ENCODE measurements at places on chromosomes 4 and X. TPM values are rescaled to one million over a fixed set of nuclear protein-coding genes. Genes with fewer than 3 reads are reported as not detected.

The MAGEE2 gene
- total RNA-seq: not detected

The UGT2A1 gene
- total RNA-seq: not detected

DNA sequence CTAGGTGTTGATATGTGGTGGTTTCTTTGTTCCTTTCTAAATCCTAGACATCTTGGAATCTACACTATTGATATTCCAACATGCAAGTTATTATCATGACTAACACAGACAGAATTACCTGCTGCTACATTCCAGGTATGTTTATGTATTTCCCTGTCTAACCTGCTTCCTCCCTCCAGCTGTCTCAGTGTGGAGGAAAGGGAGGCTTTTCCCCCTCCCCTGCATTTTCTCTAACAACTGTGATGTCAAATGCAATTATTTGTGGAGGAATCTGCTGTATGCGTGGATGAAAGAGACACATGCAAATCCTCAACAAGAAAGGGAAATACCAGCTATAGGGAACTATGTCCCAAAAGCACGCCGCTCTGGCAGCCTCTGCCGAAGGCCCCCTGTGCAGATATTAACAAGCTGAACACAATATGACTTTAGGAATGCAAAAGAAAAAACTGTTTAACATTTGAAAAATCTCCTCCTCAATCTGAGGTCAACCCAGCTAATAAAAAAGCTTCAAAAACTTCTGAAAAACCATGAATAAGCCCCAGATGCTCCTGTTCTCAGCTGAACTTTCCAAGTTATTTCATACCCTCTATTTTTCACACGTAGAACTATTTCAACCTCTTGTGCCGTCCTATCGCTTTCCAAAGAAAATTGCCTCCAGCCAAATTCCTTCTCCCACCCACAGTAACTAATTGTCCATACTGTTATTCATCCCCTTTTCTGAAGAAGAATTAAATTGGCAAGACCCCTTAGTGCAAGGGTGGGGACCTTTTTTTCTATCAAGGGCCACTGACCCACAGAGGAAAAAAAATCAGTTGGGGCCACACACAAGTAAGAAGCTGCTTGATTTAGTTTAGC lies 225.1 kb upstream of the GPC4 start:
- H3K4me1 ChIP-seq: peaks cover 5% of the 10 kb centered on the region
- H3K27ac ChIP-seq: no peak overlapping the region
- H3K36me3 ChIP-seq: no peaks in the 10 kb centered on the region
- H3K27me3 ChIP-seq: no peaks in the 10 kb centered on the region

- no peak overlapping the region for H3K27ac ChIP-seq
- H3K4me1 ChIP-seq: peaks cover 14% of the 10 kb centered on the region
- H3K4me3 ChIP-seq: no peak overlapping the region
- no peaks in the 10 kb centered on the region for H3K36me3 ChIP-seq
Measured at GRCh38 chr4:138596896-138597295, 354.7 kb upstream of the SLC7A11 start.

DNA sequence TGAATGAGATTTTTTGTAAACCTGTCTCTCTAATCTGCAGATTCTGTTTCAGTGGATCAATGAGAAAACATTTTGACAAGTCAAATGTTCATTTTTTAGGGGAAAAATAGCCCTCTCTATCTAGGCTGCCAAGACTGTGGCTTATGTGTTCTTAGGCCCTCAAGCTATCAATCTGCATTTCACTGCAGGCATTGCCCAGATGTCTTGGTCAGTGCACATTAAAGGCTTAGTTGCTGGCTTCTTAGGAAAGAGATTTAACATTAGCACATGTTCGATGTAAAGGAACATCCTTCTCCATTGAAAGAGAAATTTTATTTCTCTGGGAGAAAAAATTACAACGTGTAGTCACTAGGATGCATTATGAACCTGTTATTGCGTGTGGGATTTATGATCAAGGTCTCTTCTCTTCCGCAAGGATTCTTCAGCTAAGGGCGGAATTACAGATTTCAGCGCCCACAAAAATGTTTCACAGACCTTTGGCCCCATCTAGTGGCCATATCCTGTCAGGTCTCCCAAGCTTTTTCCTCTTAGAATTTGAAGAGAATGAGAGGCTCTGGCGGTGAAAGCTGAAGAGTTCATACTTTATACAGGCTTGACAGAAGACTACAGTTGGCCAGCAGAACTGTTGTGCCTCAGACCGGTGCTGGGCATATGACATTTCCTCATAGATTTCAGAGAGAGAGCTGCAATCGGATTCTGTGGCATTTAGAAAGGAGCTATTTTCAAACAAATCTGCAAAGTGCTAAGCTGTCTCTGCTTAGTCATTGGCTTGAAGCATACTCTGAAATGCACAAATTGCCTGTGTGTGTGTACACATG lies 144.6 kb upstream of the NOCT start:
- no peak overlapping the region for H3K27ac ChIP-seq
- H3K36me3 ChIP-seq: no peaks in the 10 kb centered on the region
- H3K4me1 ChIP-seq: peaks cover 5% of the 10 kb centered on the region
- no peaks in the 10 kb centered on the region for H3K27me3 ChIP-seq

GRCh38 chrX:132294192-132294591 lies 74.9 kb upstream of the RAP2C start:
- H3K36me3 ChIP-seq: no peaks in the 10 kb centered on the region
- no peaks in the 10 kb centered on the region for H3K27me3 ChIP-seq
- DNase-seq: no peak
- H3K27ac ChIP-seq: no peak overlapping the region

The PAGE2B gene
- not detected for total RNA-seq

The DUX4 gene
- total RNA-seq: not detected

GRCh38 chr4:179195887-179196286 lies 1753.7 kb upstream of the AGA start:
- H3K36me3 ChIP-seq: no peaks in the 10 kb centered on the region
- H3K27me3 ChIP-seq: no peaks in the 10 kb centered on the region
- H3K27ac ChIP-seq: no peak overlapping the region
- H3K4me1 ChIP-seq: no peaks in the 10 kb centered on the region
- no peak overlapping the region for H3K4me3 ChIP-seq
- DNase-seq: no peak

- H3K27ac ChIP-seq: no peak overlapping the region
- no peaks in the 10 kb centered on the region for H3K4me1 ChIP-seq
- no peaks in the 10 kb centered on the region for H3K27me3 ChIP-seq
- H3K4me3 ChIP-seq: no peak overlapping the region
- no peaks in the 10 kb centered on the region for H3K36me3 ChIP-seq
- no peak for DNase-seq
Measured at GRCh38 chrX:119208401-119209057, 27.6 kb upstream of the PGRMC1 start.

GRCh38 chrX:16386126-16386525 lies 218.8 kb downstream of the MAGEB17 start:
- H3K36me3 ChIP-seq: no peaks in the 10 kb centered on the region
- peaks cover 20% of the 10 kb centered on the region for H3K4me1 ChIP-seq
- no peaks in the 10 kb centered on the region for H3K27me3 ChIP-seq
- H3K27ac ChIP-seq: no peak overlapping the region
- H3K4me3 ChIP-seq: no peak overlapping the region
- DNase-seq: no peak

DNA sequence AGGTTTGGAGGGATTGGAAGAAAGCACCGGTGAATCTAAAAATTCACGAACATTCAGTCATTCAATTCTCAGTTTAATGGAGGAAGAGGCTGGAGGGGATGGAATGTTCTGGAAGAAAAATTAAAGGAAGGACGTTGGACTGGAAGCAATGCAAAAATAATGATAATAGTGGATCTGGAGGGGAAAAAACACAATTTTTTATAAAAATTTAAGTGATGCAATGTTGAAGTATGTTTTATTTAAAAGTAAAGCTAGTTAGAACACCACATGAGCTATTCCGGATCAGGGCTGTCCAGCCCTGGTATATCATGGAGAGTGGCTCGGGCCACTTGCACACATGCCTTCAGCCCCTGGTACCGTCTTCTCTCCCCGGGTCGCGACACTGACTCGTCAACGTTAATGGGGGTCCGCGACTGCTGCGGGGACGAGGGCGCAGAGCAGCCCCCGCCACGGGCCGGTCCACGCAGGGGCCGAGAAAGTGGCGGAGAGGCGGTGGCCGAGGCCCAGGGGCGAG lies 204.6 kb downstream of the TENM3 start:
- H3K36me3 ChIP-seq: no peaks in the 10 kb centered on the region
- peaks cover 26% of the 10 kb centered on the region for H3K4me1 ChIP-seq
- H3K27me3 ChIP-seq: peaks cover 16% of the 10 kb centered on the region
- DNase-seq: peak; percentile 45
- no peak overlapping the region for H3K27ac ChIP-seq

The PCDH11X gene
- total RNA-seq: 27.1 TPM

The TMEM175 gene
- total RNA-seq: 10.1 TPM

DNA sequence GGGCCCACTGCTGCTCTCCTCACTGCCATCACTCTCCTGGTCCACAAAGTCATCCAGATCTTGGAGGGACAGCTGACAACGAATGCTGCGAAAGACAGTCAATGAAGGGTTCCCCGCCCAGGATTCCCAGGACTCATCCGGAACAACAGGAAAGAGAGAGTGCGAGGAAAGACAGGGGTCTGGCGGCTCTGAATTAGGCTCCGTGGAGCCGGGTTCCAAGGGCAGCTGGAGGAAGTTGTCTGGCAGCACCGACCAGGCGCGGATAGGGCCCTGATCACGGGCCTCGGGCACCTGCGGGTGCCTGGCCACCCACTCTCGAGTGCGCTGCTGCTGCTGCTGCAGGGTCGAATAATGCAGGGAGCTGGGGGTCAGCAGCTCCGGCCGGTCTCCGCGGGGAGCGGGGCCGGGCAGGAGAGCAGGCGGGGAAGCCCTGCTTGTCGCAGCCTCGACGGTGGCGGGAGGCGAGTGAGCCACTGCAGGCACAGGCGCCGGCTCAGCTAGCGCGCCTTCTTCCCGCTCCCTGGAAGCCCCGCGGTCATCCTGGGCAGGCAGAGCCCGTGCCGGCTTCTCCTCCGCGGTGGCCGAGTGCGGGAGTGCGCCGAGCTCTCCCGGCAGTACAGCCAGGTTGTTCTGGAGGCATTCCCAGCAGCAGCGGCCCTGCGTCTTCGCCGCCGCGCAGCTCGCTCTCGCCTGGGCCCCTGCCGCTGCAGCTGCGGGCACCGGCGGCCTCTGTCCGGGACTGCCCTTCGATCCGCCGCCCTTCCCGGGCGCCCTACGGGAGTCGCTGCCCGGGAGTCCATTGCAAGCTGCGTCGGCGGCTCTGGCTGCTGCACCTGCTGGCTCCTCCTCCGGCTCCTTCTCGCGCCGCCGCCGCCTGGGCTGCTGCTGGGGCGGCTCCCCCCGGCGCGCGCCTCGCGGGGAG lies 1.1 kb downstream of the SOWAHB start:
- peak; percentile 80 for DNase-seq
- H3K27ac ChIP-seq: no peak overlapping the region
- no peaks in the 10 kb centered on the region for H3K36me3 ChIP-seq
- peak overlapping the region; percentile 56 for H3K4me3 ChIP-seq

- peaks cover 10% of the 10 kb centered on the region for H3K36me3 ChIP-seq
- no peak overlapping the region for H3K27ac ChIP-seq
- H3K4me1 ChIP-seq: no peaks in the 10 kb centered on the region
- H3K27me3 ChIP-seq: no peaks in the 10 kb centered on the region
Measured at GRCh38 chrX:1599791-1600405, 8.5 kb downstream of the AKAP17A start.

GRCh38 chr4:77269505-77269904 lies 112.5 kb downstream of the CCNG2 start:
- H3K27me3 ChIP-seq: no peaks in the 10 kb centered on the region
- no peak overlapping the region for H3K4me3 ChIP-seq
- no peak overlapping the region for H3K27ac ChIP-seq

DNA sequence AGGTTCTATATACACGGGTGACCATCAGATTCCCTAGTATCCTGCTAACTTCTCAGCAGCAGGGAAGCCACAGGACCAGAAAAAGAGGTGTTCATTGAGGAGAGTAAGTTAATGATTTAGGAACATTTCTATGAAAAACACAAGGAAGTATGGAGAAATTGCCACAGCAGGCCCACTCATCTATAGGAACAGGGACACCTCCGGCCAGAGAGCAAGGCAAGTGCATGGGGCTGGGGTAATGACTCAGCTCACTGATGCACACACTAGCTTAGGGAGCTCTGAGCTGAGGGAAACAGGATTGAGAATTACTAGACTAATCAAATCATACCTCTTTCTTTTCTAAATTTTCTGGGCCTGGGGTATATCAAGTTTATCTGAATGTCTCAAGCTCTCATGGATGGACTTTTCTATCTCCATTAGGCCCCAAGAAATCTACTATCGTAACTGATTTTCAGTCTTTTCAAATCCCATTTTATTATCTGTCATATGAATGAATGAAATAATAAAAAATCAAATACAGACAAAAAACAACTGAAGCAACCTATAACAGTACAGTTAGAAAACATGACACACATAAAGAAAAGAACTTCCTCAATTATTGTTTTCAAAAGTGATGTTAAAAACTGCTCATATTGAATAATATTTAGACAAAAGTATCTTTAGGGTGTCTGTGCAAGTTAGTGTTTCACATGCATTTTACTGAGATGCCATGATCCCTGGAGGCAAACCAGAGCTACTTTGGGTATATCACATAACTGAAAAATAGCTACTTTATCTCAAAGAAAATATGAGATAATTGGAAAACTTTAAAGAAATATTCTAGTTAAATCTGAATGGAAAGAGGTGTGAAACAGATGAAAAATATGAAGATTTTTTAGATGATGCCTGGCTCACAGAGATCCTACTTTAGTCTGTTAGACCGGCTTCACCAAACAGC lies 89.8 kb downstream of the FBXO8 start:
- peaks cover 9% of the 10 kb centered on the region for H3K27me3 ChIP-seq
- H3K36me3 ChIP-seq: no peaks in the 10 kb centered on the region
- no peak for DNase-seq
- H3K4me1 ChIP-seq: no peaks in the 10 kb centered on the region
- H3K4me3 ChIP-seq: no peak overlapping the region

The TRIM61 gene
- not detected for total RNA-seq

DNA sequence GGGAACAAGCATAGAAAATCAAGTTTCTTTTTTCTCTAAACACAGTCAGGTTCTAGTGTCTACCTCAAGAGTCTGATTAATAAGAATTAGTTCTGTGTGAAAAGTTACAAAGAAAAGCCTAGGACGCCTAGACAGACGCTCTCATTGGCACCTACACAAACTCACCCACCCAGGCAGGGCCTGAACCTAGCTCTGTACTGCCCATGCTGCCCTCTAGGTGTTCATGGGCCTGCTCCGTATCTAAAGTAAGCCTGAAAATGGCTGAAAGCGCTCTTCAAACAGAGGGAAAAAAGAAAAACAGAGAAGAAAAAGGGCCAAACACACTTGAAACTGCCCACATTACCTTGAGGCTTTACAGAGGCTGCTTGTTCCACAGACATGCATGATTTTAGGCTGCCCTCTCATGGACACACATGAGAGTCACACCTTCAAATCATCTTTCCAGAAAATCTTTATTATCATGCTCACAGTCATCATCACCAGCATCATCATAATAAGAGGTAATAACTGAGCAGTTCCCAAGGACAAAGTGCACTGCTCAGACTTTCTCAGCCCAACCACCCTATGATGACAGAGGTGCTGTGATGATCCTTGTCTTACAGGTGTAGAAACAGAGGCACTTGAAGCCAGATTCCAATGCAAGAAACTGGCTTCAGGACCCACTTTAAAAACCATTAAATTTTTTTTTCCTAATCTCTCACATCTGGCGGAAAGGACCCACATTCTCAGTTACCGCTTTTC lies 49.6 kb downstream of the MAP7D2 start:
- H3K27ac ChIP-seq: no peak overlapping the region
- H3K4me1 ChIP-seq: no peaks in the 10 kb centered on the region
- DNase-seq: peak; percentile 26
- no peaks in the 10 kb centered on the region for H3K36me3 ChIP-seq

The GLRA2 gene
- total RNA-seq: not detected

- no peaks in the 10 kb centered on the region for H3K4me1 ChIP-seq
- no peaks in the 10 kb centered on the region for H3K27me3 ChIP-seq
- no peak overlapping the region for H3K4me3 ChIP-seq
Measured at GRCh38 chr4:152165146-152165545, 370.7 kb downstream of the FBXW7 start.

The GABRQ gene
- total RNA-seq: 1.5 TPM

- no peak overlapping the region for H3K4me3 ChIP-seq
- no peaks in the 10 kb centered on the region for H3K27me3 ChIP-seq
- H3K36me3 ChIP-seq: no peaks in the 10 kb centered on the region
- H3K4me1 ChIP-seq: no peaks in the 10 kb centered on the region
Measured at GRCh38 chr4:48949086-48949485, 37.0 kb upstream of the CWH43 start.

The HOPX gene
- 2.8 TPM for total RNA-seq
